Neural progenitor cell (in vitro differentiated cells): ENCODE measurements at places on chromosomes 3 and 15.

DNA sequence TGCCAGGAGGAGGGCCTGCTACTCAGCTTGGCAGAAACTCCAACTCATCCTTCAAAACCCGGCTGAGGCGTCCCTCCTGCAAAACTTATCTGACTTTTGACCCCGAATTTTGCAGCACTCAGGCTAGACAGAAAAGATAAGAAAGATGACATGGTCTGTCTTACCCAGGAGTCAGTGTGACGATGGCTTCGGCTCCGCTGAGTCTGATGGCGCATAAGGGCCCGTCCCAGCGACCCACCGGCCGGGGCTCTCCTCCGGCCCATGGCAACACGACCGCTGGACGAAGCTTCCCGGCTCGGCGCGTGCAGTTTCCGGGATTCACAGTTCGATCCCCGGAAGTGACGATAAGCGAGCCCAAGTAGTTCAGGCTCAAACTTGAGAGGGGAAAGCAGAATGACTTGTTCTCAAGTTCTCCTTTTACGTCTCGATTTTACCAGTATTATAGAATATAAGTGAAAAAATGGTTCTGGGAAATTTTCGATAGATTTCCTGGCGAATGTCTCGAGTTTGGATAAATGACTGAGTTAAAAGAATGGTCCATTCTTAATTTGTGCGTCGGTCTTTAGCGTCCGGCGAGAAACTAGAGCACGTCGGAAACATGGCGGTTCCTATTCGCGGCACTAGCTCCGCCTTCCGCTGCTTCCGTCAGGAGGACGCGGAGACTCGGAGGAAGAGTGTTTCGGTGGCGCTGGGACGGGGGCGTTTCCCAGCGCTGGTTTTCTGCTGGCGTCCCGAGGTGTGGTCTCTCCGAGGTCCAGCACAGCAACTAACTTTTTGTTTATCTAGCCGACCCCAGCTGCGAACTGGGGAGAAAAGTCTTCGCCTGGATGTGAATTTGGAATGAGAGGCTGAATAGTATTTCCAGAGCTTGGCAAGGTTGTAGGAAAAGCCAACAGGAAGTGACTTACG lies at the start of gene LSG1:
Gene LSG1, minus strand, starts transcription at position 292 of the 909 bp plus-strand sequence. Its CDS starts 29 bp downstream, at position 263.
- DNase-seq = peak; percentile 97

- no peak for DNase-seq
Measured at GRCh38 chr3:109313061-109313460, 3.3 kb downstream of the DPPA2 start.

DNA sequence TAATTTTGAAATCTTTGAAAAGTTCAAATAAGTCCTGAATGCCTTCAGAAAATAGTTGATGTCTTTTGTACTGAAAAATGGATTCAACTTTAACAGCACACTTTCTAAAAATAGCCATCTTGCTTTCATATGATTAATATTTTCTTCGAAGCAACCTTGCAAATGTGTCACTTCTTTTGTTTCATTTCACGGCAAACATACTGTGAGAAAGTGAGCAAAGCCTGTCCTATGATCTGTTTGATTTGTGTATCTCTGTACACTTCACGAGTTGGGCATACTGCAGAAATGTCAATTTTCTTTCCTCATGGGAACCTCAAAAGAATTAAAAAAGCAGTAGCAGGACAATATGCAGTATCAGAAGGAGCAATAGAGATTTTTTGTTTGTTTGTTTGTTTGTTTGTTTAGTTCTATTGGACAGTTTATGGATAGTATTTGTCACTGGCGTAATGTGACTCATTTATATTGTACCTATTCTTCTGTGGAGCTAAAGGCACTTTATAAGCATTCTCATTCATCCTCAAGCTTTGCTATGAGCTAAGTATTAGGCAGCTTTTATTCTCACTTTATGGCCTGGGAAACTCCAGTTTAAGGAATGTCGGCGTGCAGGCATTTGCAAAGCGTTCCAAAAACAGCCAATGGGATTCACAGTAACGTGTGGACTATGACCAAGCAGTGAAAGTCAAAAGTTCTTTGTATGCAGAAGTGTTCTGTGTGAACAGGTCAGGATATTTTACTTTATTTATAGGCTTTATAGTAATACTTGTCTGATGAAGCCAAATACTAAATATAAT lies 572.0 kb downstream of the NAALADL2 start:
- peak; percentile 7 for DNase-seq

DNA sequence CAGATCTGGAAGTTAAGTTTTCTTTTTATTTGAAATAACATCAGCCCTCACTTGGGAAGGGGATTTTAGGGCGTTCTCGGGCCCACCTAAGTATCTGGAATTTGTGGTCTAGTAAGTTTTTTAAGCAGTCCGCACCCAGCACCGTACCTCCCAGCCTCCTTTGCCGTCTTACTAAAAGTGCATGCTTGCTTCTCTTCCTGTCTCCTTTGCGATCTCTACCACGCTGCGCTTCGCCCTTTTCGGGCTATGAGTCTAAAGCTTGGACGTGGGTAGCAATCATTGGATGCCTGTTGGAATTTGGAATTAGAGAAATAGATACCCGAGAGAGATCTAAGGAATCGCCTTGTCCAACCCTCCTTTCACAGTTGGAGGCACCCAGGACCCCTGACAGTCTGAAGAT lies 1.1 kb downstream of the THSD4 start:
- DNase-seq = peak; percentile 28

DNA sequence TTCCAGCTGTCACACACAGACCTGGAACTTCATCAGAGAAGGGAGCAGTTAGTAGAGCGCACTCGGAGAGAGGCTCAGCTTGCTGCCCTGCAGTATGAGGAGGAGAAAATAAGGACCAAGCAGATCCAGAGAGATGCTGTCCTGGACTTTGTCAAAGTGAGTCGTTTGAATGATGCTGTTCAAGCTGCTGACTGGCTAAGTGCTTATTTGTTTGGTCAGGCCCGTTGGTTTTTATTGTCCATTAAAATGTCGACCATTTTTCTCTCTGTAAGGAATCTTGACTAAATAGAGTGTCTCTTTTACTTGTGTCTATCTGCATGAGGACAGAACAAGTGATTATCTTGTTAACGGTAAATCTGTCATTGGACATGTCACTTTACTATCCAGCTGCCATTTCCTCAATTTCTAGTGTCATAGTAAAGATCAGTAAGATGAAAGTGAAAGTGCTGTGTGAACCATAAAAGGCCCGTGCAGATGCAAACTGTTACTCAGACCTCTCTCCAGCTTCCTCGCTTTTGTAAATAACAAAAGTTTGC lies 56.9 kb downstream of the LRCH3 start:
- no peak for DNase-seq

DNA sequence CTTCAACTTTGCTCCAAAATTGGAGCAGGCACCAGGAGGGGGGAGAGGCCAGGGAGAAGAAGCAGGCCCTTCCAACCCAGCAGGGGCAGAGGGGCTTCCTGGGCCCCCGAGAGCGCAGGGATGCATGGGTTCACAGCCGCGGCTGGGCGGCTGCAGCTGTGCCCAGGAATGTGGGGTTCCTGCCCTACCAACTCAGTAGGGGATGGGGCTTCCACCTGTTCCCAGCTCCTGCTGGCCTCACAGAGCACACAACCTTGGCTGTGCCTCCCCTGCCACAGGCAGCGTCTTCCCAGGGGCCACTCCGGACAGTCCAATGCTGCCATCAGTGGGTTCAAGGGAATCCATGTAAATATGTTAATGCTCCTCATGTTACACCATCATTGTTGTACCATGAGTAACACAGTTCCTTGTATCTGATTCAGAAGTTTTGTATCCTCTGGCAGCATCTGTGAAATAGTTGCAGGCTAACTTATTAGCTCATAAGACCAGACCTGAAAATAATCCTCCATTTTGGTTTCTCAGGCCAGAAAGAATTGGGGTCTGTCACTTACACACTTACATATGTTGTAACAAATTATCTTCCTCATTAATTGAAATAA lies 12.1 kb upstream of the SIAH2 start:
- DNase-seq = no peak

DNA sequence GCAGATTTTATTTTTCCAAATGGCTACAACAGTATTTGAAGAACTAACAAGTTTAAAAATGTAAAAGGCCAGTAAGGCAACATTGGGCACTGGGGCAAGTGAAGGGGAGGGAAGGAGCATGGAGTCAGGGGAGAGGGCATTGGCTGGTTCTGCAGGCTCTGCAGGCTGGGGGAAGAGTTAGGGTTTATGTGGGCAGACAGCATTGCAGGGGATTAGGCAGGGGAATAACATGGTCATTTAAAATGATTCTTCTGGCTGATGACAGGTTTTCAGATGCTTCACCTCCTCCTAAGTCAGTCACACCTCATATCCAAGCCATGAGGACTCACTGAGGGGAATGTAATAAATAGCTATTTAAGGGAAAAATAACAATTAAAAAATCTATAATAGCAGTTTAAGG lies 52.6 kb downstream of the BTD start:
- DNase-seq = no peak

GRCh38 chr15:65198571-65198970 lies 12.7 kb downstream of the CILP start:
- DNase-seq = no peak

GRCh38 chr15:68578980-68579935 lies at the start of gene CORO2B:
Gene CORO2B (plus strand): TSS chr15:68578993. CDS start chr15:68579263, 270 bp downstream.
- peak; percentile 77 for DNase-seq

DNA sequence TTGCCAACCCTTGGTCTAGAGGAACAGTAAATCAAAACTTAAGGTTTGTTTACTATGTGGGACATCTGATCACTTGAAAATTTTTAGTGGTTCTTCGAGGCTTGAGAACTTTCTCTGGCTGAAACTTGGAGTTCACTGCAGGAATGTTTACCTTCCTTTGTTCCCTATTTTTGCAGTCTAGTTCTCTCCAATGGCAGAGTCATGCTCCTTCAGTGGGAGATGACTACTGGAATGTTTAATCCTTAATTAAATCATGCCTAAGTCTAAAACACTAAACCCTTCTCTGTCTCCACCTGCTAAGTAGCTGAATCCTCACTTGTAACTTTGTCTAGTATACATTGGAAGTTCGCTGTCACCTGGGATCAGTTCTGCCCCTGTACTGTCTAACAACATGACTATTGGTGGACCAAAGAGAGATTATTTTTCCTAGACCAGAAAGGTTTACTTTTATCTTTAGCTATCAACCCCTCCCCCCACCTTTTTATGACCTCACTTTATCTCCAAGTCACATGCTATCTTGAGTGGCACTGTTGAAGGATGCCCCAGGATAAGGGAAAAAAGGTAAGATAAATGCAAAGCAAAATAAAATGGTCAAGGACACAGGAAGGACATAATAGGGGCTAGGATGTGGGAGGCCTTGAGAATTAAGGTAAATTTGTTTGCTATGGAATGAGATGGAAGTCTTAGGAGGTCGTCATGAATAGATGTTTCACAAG lies 1.2 kb upstream of the ZNF609 start:
- peak; percentile 25 for DNase-seq

DNA sequence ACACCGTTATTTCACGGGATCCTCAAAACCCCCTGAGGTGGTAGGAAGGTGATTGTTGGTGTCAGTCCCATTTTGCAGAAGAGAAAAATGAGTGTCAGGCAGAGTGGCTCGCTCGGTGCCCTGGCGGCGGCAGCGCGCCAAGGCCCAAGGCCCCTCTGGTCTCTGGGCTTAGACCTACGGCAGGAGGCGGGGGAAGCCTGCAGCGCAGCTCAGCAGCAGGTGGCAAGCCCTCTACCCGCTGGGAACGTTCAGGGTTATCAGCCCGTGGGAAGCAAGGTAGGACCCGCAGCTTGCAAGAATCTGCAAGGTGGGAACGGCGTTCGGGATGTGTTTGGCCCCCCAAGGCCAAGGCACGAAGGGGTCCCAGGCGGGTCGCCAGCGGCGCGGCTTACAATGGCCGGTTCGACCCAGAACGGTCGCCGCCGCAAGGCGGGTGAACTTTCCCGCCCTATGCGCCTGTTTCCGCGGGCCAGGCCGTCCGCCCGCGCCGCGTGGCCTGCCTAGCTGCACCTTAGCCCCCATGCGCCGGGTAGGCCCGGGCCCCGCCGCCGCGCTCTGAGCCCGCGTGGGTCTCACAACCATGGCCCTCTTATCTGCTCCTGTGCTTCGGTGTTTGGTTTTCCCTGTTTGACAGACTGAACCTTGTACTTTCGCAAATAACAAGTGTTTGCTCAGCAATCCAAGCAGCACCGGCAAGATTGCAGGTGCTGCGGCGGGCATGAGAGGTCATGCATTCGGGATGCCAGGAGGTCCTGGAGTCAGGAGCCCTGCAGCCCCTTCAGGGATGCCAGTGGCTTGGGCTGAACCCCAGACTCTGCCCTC lies 39.7 kb downstream of the CCNL1 start:
- no peak for DNase-seq

DNA sequence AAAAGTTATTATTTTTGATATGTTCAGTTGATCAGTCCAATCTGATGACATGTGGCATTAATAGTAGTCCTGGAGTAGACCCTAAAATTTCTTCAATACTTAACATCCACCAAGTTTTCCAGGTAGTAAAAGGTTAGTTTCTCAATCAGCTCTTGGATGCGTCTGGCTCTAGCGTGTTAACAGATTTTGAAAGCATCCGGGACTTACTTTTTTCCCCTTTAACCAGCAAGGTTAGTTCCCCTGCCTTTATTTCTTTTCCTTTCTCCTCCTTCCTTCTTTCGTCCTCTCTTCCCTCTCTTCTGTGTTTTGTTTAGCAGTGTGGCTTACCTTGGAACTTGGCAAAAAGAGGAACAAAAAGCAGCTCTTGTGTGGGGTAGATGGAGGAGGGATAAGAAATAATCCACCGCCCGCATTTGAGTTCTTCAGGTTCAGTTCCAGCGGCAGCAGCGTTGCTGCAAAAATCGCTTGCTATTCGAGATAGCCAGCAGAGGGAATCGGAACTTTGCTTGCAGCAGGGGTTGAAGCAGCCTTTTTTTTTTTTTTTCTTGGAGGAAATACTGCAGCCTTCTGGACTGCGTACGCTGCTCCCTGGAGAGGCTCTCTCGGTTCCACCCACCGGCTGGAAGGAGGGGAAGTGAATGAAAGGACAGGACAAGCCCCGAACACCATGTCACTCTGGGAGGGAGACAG lies at the start of gene RBMS3:
Gene RBMS3, plus strand, starts transcription at position 668 of the 690 bp plus-strand sequence.
- DNase-seq = peak; percentile 83

DNA sequence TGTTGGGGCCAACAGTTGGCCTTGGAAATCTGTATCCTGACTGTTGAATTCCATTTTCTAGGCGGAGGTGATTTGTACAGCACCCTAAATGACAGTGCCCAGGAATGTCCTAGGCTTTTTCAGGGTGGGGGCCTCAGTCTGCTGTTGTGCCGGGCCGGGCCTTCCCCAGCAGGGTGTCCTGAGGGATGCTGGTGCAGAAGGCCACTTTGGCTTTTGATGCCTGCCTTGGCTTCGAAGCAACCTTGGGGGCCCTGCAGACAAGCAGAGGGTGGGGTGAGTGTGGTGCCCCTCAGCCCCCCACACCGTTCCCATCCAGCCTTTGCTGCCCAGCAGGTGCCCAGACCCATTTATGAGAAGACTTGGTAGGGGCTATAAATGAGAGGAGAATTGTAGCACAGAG lies 33.0 kb downstream of the SYNM start:
- DNase-seq = no peak

DNA sequence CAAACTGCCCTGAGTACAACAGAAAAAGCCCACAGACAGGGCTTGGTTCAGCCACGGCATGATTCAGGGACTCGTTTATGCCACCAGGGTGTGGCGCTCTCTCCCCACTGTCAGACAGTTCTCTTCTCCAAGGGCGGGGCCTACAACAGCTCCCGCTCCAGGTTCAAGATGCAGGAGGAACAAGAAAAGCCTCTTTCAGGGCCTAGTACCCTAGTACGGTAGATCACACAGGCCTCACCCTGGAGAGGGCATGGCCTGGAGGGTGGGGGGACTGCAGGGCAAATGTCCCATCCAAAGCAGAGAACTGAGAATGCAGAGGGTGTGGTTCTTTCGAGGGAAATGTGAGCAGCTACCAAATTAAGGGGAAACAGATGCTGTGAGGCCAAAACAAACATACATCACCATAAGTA lies 12.0 kb downstream of the MESD start:
- DNase-seq = peak; percentile 82
